ENCODE measurements at places on chromosomes 4 and X.

- DNase-seq: peak; percentile 56
Observed at GRCh38 chr4:122577808-122578781, 42.8 kb downstream of the IL21 start.

GRCh38 chr4:168408620-168409019, 71.7 kb downstream of the DDX60L start:
- peak; percentile 83 for DNase-seq

GRCh38 chrX:98939456-98939855, 1470.6 kb downstream of the PCDH19 start:
- DNase-seq: no peak

DNA sequence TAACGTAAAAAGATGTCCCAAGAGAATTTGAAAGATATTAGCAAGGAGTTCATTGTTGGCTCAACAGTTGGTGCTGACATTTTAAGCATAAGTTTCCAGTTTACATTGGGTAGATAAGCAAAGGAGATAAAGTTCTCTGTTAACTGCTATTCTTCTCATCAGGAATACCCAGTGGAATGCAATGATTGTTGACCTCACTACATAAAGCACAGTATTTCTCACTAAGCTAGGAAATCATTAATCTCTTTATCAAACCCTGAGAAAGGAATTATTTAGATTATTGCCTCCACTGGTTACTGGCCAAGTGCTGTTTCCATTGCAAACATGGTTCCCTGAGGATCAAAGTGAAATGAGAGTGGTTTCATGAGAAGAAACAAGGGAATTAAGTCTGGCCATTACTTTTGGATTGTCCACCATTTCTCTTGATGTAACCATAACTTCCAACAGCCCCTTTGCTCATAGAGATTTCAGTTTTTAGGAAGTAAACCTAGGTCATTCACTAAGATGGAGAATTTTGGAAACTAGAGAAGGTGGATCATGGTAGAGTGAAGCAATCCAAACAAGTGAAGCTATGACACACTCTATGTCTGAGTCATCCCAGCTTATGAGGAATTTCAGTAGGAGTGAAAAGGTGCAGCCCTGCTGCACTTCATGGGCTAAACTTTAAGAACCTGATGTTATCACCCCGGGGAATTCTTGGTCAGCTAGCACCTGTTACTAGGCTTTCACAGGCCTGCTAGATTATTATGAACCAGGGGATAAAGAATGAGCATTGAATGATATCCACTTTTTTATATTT, 163.4 kb downstream of the AREG start:
- no peak for DNase-seq

- DNase-seq: peak; percentile 70
Observed at GRCh38 chr4:119585771-119586170, 42.8 kb downstream of the PDE5A start.

DNA sequence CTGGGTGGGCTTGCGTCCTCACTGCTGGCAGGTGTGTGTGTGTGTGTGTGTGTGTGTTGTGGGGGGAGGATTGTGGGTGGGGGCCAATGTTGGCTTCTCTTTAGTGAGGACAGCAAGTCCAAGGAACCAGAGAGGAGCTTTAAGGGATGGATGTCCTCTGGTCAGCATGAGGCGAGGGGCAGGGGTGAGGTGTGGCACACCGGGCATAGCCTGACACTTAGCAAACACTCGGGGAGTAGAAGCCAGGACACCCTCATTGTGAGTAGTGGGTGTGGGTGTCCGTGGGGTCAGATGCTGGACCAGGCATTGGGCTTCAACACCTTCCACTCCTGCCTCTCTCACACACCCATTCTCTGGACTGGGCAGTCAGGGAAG, 2.8 kb downstream of the SORCS2 start:
- DNase-seq: no peak

DNA sequence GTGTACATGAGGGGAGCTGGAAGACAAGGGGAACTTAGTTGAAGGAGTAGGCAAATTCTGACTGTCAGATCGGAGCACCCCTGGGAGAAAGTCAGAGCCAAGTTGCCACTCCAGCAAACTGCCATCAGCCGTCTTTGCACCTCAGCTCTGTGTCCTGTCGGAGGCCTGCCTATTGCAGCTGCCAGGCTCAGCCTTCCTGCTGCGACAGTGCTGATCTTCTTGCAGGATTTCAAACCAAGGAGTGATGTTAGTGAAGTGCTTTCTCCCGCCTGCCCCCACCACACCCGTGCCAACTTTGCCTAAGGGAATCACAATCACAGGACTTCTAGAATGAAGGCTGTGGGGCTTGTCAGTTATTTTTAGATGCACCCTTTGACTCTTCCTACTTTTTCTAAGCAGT, 185.3 kb downstream of the KIT start:
- DNase-seq: no peak

- DNase-seq: no peak
Observed at GRCh38 chr4:168139336-168139735, 47.0 kb downstream of the ANXA10 start.

DNA sequence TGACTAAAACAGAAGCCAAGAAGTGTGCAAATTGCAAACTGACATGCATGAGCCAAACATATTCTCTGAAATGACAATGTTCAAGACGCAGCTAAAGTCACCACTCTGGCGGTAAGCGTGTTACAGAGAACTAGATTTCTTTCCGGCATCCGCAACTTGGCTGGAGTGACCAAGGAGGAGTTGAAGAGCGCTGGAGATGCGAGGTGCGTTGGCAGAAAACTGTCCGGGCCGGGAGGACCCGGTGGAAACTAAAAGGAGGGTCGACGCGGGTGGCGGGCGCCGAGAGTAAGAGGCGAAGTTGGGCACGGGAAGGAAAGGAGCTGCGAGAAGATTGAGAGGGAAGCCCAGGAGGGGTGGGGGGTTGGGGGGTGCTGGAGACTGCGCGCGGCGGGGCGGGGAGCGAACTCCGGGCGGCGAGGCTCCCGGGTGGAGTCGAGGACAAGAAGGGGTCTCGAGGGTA, 807 bp downstream of the SEL1L3 start:
- DNase-seq: peak; percentile 49

GRCh38 chr4:134216411-134216810, 14.8 kb upstream of the PABPC4L start:
- DNase-seq: peak; percentile 29
